Femur (tissue), 1 donor: ENCODE measurements at places on chromosomes 1 and 21.

DNA sequence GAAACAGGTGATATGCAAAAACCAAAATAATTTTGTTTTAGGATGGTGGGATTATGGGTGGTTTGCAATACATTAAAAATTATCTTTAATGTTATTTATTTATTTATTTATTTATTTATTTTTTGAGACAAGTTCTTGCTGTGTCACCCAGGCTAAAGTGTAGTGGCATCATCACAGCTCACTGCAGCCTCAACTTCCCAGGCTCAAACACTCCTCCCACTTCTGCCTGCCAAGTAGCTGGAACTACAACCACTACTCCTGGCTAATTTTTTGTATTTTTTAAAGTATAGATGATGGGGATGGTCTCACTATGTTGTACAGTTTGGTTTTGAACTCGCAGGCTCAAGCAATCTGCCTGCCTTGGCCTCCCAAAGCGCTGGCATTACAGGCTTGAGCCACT, 6.5 kb upstream of the PYCR2 start:
- no peak for DNase-seq

DNA sequence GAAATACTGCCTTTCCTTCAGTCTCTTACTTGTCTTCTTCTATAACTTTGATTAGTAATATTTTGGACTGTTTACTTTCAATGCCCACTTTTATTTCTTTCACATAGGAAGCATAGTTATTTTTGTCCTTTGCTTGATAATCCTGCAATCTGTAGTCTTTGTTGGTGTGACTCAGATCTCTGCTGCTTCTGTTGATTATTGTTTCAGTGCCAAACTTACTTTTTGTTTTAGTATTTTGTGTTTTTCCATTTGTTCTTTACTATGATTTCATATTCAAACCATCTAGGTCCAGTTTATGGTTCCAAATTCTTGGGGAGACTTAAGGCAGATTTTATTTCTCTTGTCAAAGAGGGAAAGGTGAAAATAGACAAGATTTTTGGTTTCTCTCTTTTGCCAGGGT, 399.9 kb downstream of the HLX start:
- no peak for DNase-seq

GRCh38 chr21:34952701-34953100, 96.4 kb downstream of the RUNX1 start:
- DNase-seq, result no peak

DNA sequence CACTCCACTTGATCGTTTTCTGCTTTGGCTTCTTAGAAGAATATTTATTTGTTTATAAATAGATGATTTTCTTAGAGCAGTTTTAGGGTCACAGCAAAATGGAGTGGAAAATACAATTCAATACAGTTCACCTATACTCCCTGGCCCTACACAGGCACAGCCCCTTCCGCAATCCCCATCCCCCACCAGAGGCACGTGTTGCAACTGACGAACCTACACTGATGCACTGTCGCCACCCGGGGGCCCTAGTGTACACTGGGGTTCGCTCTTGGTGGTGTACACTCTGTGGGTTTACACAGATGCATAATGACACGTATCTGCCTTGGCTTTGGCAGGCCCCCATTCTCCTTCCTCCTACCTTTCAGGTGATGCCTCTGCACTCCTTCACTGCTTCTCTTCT, 8.0 kb downstream of the ECHDC2 start:
- DNase-seq, result no peak

DNA sequence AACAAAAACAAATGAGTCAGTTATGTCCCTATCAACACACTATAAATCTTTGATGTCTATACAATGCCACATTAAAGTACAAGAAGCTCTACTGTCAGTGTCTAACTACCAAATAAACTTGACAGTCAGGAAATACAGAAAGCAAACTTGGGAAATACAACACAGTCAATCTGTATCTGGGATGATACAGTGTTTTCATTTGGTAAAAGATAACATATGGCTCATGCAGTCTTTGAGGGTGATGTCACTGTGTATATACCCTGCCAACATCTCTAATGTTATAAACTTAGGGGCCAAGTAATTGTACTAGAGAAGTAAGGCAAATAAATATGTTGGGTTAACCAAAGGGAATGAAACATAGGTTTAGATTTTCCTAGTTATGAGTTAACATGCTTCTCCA, 552.5 kb upstream of the ADAMTS5 start:
- no peak for DNase-seq

- DNase-seq, result no peak
These were observed 4.3 kb downstream of the FAM89A start for GRCh38 chr1:231035799-231036198.

GRCh38 chr21:32597205-32597604, 11.9 kb upstream of the TCP10L start:
- no peak for DNase-seq

DNA sequence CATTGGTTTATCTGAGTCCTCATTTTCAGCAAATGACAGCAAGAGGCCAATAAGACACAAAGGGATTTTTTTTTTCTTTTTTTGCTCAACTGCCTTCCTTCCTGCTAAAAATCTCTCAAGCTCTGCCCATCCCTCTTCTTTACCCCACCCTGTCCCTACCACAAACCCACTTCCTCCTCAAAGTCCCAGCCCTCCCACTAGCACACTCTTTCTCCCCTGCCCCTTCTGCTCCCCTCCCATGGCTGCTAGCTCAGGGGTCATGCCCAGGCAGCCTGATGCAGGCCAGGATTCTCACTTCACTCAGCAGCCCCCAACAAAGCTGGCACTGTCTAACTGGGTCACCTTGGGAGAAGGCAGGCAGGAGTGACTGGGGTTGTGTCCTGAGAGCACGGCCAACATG, 28.8 kb upstream of the PPP2R5A start:
- DNase-seq, result peak; percentile 38

GRCh38 chr1:209527993-209528717, 55.4 kb upstream of the CAMK1G start:
- DNase-seq, result no peak

- DNase-seq, result no peak
These were observed 148.5 kb downstream of the DHRS3 start for GRCh38 chr1:12469493-12469892.

DNA sequence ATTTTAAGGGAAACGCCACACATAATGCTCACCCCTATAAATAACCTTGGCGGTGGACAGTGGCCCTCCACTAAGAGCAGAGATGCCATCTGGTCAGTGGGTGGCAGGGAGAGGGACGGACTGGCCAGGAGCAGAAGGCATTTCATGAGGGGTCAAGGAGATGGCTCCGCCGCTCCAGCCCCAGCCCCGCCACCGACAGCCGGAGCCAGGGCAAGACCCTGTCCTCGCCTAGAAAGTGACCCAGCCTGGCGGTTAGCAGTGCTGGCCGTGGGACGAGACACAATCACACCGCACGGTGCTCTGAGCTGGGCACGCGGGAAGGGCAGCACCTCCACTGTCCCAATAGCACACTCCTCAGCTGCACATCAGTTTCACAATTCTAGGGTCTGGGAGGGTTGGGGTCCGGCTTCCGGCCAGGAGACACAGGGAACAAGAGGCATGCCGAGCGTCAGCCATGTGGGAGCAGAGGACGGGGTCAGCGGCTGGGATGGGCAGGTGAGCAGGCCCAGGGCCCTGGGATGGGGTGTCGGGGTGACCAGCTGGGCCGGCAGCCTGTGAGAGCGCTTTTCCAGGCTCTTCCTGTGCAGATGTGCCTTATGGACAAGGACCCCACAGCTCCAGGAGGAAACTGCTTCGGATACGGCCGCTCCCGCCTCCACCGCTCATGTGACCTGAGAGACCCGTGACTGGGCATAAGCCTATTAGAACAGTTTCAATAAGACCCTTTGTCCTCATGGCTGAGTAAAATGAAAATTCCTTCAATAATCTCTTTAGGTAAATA, 5.7 kb downstream of the SLC19A1 start:
- DNase-seq, result peak; percentile 20

DNA sequence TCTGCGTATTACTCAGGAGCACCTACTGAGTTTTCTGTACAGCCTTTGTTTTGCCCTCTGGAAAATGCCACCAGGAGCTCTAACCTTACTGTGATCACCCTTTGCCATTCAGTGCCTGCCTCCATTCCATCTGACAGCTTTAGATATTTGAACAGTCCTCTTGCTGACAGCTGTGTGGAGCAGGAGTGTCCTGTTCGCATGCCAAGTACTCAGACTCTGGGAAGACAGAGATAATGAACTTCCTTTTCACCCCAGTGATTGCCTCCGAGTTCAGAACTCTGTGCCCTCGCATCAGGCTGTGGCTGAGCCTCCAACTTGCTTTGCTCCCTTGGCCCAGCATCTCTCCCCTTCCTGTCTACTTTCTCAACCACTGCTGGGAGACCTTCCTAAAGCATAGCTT, 74.0 kb downstream of the CACNA1E start:
- DNase-seq, result no peak

- DNase-seq, result no peak
These were observed 6.4 kb downstream of the GFI1 start for GRCh38 chr1:92480200-92480812.

- peak; percentile 21 for DNase-seq
These were observed 182.9 kb upstream of the KCND3 start for GRCh38 chr1:112172294-112172882.

DNA sequence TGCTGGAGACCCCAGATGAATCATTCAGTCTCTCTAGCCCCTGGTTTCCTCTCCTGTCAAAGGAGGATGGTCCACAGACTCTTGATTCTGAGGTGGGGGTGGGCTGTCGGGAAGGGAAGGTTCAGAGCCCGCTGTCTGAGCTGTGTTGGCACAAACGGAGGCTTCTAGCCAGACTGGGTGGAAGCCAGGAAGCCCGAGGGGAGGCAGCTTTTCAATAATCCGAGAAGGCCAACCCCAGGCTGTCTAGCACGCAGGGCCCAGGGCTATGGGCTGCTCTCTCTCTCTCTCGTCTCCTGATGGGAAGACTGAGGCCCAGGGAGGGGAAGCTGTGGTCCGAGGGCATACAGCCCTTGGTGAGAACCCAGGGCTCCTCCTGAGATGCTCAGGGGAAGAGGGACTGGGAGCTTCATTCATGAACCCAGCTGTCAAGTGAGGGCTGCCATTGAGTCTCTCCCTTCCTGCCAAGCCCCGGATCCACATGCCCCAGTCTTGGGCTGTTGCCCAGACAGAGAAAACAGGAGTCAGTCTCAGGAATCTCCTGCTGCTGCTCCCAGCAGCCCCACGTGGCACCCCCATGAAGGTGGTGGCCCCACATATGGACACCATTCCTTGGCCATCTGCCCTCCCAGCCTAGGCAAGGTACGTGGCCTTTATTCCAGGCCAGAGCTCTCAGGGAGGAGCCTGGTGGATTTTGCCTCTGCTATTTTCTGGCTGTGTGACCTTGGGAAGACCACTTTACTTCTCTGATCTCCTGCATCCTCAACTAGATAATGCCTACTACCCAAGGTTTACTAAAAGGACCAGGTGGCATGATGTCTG, 44.4 kb downstream of the RAP1GAP start:
- peak; percentile 54 for DNase-seq

- DNase-seq, result no peak
These were observed 272.7 kb downstream of the FAM72C start for GRCh38 chr1:143699115-143699514.

DNA sequence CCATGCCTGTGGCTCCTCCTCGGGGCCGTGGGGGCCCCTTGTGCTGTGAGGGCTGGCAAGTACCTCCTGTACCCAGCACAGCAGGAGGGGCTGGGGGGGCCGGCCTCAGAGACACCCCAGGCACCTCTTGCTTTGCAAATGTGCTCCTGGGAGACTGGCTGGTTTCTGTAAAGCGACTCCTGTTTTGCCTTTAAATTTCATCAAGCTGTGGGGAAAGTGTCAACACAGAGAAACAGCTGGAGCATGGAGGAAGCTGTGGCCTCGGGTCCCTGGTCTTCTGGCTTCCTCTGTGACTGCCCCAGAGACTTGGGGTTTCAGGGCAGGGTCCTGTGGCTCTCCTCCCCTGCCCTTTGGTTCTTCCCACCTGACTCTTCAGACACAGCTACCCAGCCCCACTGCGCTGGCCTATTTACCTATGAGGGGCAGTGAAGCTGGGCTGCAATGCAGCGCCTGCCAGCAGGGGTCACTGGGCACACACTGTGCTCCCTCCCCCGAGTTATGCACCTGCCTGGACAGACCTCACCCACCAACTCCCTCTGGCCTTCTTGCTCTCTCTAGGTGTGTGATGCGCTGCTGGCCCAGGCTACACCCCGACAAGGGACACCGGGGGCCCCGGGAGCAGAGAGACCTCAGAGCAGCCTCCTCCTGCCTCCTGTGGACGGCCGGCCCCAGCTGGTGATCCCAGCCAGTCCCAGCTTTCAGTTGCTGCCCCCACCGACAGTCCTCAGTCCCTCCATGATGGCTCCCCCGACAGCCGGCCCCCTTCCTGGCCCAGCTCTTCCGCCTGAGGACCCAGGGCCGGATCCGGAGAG, 17.6 kb upstream of the PEX10 start:
- DNase-seq, result no peak

GRCh38 chr1:234709473-234710228, 99.7 kb upstream of the IRF2BP2 start:
- DNase-seq, result peak; percentile 53

DNA sequence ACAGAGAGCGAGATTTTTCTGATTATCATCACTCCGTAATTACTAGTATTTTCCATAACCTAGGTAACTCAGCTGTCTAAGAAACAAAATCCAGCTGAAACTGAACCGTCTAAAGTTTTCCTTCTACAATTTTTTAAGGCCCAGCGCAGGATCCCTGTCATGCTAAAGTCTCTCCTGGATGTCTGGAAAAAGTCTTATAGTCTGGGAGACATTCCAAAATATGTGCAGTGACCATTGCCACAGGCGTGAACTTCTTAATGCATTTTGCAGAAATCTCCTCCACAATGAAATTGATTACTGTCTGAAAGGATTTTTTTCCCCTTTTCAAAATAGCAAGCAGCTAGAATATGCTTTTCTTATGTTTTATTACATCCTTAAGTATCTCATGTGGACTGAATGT, 209.3 kb upstream of the C1orf105 start:
- peak; percentile 59 for DNase-seq
